ENCODE measurements at places on chromosomes 6 and 20.

DNA sequence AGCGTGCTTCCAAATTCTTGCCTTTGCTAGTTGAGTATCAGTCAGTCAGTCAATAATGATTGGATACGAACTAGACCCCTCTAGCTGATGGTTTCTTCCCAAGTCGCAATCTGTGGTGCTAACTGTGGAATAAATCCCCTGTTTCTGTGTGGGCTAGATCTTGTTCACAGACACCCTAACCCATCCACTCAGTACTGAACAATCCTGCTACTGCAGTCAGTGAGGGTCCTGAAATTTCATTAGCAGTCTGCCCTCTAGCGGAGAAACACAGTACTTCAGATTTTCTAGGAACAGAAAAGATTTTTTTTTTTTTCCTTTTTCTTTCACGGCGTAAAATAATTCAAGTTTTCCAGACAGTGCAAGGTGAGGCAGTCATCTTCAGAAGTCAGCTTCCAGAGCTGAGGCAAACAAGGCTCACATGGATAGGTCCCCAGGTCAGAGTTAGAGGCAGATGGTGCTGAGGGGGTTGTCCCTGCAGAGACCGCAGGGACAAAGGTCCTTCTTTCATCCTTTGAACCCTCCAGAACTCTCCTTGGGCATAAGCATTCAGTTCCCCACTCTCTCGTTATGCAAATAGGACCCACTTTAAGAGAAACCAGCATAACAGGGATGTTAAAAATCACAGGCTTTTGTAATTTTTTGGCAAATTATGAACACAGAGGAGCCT lies 119.6 kb downstream of the SCML4 start:
- peak; percentile 30 for DNase-seq

- DNase-seq, result no peak
Observed at GRCh38 chr6:87645080-87645479, 55.1 kb downstream of the ORC3 start.

DNA sequence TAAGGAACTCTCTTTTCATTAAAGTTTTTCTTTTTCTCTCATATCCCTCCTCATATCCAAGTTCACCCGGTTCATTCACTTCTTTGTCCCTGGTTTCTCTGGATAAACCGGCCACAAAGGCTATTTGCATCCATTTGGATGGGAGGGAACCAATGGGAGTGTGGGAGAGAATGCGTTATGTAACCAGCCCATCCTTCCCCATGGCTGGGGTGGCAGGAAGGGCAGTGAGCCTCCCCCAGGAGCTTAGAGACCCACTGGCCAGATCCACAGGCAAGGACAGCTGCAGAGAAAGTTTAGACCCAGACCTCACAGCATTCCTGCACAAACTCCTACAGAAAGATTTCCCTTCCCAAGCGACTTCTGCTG lies 10.7 kb downstream of the CASS4 start:
- DNase-seq, result no peak

- DNase-seq, result peak; percentile 75
Observed at GRCh38 chr6:107847844-107848802, 24.0 kb upstream of the SCML4 start.

DNA sequence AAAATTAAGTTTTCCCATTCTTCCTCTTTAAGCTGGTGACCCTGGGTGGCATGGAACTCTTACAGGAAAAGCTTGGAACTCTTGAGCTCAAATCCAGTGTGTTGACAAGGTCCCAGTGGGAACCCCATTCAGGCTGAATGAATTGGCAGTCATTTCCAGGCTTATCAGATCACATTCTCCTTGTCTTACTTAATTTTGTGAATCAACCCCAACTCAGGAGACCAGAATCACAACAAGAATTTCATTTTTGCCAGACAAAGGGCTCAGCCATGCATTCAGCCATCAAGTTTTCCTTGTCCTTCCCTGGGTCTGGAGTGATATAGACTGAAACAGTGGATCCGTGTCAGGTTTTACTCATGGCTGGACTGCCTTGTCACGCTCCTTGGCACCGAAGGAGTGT lies 92.1 kb upstream of the EEF1E1 start:
- no peak for DNase-seq

DNA sequence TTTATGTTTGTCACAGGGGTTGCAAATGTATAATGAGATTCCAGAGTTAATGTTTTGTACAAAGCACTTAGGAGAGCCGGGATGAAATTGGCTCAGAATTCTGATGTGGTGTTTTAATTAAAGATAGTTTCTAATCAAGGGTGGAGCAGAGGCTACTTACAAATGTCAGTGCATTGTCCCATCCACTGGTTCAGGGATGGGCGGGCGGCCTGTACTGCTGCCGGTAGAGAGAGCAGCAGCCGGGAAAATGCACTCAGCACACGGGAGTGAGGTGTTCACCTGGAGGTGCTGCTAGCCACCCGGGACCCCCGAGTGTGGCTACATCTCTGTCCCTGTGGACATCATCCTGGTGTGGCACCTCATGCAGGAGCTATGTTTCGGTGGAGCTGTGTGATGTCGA lies 193.3 kb downstream of the QKI start:
- DNase-seq, result no peak

GRCh38 chr6:125507987-125508655 lies 206.4 kb upstream of the HDDC2 start:
- DNase-seq, result no peak

- DNase-seq, result no peak
Observed at GRCh38 chr6:53313784-53314400, 34.9 kb downstream of the ELOVL5 start.

- no peak for DNase-seq
Observed at GRCh38 chr6:35955071-35955470, 34.2 kb upstream of the SRPK1 start.

DNA sequence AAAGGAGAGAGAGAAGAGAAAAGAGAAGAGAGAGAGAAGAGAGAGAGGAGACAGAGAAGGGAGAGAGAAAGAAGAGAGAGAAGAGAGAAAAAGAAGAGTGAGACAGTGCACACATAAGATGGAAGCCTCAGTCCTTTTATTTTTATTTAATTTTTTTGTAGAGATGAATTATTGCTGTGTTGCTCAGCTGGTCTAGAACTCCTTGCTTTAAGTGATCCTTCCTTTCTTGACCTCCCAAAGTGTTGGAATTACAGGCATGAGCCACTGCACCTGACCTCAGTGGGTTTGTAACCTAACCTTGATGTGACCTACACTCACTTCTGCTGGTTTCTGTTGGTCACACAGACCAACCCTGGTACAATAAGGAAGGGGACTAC lies 6.3 kb upstream of the CD40 start:
- no peak for DNase-seq

GRCh38 chr20:62195075-62195405 lies 12.2 kb downstream of the MTG2 start:
- no peak for DNase-seq

DNA sequence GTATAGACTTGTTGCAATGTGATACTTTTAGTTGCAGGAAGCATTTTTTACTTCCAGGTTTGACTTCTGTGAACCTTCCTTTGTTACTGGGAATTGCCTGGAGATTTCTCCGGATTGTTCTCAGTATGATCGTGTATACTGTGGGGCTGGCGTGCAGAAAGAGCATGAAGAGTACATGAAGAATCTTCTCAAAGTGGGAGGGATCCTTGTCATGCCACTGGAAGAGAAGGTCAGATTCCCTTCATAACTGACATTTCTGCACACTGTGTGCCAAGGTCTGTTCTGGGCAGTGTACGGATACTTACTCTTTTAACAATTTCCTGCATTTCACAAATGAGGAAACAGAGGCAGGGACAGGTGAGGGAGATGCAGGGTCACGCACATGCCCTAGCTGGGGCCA lies 9.7 kb downstream of the PCMTD2 start:
- no peak for DNase-seq

DNA sequence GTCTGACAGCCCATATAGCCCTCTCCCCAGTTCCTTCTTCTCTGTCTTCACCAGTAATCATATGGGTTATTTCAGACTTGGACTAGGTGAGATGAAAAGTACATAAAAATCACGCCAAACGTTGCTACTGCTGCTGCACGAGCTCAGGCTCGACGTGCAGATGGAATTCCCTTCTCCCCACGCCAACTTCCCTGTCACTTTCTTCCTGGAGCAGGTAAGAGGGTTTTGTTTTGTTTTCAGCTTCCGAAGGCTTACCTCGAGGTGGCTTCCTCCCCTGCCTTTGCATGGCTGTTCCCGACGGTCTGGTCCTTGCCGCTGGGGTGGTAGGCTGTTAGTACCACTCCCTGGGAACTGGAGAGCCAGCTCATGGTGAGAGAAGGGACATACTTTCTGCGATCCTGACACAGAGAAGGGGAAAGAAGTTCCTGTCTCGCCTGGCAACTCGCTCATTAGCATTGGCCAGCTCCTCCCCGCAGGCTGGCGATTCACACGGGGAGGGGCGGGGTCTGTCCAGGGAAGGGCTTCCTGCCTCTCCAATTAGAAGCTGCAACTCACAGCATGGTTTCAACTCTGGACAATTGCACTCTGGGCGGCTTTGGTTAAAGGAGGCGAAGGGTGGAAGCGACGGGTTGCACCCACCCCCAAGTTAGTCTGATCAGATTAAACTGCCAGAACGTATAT lies at the start of gene ARHGAP18:
ARHGAP18 (minus strand) TSS at position 409 of the 681 bp plus-strand sequence; CDS start at position 368, 41 bp downstream.
- peak; percentile 81 for DNase-seq

DNA sequence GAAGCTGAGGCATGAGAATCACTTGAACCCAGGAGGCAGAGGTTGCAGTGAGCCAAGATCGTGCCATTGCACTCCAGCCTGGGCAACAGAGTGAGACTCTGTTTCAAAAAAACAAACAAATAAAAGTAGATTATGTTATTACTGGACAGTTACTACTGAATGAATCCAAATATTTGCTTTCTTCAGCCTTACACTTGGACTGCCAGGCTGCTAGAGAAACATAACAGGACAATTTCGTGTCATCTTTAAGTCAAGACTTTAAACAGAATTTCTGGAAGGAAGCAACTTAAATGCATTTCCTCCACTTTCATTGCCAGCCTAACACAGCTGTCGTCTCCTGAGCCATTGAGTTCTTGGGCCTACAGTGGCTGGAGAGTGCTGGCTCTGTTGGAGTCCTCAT lies 42.0 kb upstream of the PRIM2 start:
- no peak for DNase-seq

DNA sequence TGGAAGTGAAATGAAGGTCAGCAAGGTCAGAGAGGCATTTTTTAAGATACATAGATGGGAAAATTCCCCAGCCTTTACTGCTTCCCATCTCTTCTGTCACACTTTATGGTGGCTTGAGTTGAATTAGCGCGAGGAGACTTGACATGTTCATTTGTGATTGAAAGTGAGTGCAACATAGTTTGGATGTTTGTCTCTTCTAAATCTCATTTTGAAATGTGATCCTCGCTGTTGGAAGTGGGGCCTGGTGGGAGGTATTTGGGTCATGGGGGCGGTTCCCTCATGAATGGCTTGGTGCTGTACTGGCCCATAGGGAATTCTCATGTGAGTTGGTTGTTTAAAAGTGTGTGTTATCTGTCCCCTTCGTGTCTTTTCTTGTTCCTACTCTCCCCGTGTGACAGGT lies 237.2 kb downstream of the CDKAL1 start:
- DNase-seq, result no peak

DNA sequence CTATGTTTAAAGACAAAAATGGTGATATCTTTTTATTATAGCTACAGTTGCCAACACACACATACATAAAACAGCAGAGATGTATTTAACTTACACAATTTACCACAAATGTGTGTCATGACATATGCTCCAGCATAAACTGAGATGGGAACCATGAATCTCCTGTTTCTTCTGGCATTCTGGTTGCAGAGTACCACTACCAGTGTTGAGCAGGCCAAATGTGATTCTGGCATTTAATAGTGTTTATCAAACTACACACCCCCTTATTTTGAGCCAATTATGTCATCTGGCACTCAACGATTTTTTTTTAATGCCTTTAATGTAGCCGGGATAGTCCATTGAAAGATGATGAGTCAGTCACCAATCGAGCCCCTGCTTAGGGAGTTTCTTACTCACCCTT lies 59.0 kb upstream of the TPD52L1 start:
- no peak for DNase-seq

DNA sequence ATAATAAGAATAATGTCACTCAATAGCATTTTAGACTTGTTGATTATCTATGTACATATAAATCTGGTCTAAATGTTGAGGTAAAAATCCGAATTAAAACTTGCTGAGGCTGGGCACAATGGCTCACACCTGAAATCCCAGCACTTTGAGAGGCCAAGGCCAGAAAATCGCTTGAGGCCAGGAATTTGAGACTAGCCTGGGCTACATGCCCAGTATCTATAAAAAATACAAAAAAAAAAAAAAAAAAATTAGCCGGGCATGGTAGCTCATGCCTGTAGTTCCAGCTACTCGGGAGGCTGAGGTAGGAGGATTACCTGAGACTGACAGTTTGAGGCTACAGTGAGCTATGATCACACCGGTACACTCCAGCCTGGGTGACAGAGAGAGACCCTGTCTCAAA lies 34.2 kb upstream of the SUPT3H start:
- DNase-seq, result no peak

DNA sequence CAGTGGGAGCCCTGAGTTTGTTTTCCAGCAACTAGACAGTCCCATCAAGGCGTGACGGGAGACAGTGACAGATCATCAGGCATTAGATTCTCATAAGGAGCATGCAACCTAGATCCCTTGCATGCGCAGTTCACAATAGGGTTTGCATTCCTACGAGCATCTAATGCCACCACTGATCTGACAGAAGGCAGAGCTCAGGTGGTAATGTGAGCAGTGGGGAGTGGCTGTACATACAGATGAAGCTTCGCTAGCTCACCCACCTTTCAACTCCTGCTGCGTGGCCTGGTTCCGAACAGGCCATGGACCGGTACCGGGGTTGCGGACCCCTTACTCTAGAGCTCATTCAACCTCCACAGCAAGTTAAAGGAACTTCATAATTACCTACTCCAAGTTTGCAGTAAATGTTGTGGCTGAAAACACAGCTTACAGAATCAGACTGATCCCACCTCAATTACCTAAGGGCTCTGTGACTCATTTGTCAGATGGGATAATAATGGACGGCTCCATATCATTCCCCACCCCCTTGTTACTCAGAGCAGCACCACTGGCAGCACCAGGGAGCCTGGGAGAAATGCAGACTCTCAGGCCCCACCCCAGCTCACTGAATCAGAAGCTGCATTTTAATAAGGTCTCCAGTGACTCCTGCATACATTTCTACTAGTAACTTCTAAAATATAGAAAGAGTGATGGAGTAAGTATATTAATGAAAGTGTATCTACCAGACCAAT lies 15.7 kb downstream of the PXMP4 start:
- no peak for DNase-seq

GRCh38 chr6:46048646-46049297 lies 33.1 kb upstream of the CLIC5 start:
- no peak for DNase-seq

GRCh38 chr6:54970337-54970736 lies 123.8 kb downstream of the FAM83B start:
- no peak for DNase-seq

DNA sequence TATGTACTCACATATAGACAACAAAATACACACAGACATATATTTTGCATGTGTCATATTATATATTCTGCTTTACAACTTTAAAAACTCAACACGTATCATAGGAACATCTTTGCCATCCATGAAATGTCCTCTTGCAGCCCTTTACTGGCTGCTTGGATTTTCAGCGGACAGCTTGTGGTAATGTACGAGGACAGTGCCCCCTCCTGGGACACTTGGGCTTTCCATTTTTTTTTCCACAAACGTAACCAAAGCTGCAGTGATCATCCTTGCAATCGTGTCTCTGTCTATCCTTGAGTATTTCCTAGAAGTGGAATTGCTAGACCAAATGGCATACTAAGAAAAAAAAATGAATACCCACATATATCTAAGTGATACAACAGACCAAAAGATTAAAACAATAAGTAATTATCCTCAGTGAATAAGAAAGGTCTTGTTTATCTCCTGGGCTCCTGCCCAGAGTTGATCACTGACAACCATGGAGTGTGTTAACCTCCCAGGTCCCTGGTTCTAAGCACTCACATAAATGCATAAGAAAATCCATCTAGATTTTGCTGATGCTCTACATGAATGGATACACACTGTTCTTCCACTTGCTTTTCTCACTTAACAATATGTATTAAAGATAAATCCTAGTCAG lies 18.1 kb downstream of the BPI start:
- DNase-seq, result peak; percentile 6

Data from activated CD4-positive, alpha-beta T cell treated with anti-CD3 and anti-CD28 coated beads, Interleukin-2, Interleukin-4, amounts not matched to agents 100 ng/mL and 50 ng/mL, durations not matched to agents 16 hours and 8 hours (primary cell).